ENCODE measurements at places on chromosomes 5 and 9.

DNA sequence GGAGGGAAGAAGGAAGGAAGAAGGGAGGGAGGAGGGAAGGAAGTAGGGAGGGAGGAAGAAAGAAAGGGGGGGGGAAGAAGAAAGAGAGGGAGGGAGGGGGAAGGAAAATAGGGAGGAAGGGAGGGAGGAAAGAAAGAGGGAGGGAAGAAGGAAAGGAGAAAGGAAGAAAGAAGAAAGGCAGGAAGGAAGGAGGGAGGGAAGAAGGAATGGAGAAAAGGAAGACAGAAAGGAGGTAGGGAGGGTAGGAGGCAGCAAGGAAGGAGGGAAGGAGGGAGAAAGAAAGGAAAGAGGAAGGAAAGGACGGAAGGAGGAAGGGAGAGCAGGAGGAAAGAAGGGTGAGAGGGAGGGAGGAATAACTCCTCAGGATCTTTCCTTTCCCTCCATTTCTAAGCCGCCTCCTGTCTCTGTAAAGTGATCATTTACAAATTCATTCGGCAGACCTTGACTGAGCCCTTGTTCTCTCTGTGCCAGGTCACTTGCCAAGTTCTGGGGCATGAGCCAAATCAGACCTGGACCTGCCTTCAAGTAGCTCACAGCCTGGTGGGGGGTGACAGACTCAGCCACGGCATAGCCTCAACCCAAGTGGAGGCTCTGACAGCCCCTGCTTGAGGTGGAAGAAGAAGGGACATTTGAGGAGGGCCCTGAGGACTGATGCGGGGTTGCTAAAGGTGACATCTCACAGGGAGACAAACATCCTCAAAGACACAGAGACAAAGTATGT is 69.0 kb upstream of the HRH2 start:
- DNase-seq: no peak

DNA sequence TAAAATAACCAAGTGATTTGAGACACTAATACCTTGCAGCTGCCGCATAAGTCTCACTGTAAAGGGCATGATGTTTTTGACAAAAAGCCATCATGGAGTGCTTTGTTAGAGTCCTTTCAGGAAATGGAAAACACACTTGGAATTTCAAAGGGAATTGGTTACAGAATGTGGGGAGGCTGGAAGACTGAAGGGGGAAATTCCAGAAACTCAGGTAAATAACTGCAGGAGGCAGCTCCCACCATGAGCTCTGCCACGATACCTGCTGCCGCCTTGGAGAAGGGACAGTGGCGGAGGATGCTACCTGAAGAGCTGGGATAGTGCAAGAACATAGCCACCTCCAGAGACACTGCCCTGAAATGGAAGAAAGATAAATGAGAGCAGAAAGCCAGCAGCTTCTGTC is 66.9 kb downstream of the PRKACG start:
- DNase-seq: no peak

DNA sequence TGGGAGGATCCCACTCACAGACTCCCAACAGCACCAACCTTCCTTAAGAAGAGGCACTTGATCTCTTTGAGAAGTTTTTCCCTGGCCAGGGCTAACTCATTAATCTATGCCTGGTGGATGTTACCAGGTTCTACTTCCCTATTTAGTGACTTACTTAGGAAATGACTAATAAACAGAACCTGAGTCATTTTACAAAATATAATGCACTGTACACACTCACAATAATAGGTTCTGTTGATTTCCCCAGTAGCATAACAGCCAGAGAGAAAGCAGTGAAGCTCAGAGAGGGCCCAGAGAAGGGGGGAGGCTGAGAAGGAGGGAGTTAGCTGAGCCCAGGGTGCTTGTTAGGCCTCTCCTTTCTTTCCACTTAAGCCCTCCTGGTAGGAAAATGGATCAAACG is 27.1 kb downstream of the FRMD3 start:
- no peak for DNase-seq

DNA sequence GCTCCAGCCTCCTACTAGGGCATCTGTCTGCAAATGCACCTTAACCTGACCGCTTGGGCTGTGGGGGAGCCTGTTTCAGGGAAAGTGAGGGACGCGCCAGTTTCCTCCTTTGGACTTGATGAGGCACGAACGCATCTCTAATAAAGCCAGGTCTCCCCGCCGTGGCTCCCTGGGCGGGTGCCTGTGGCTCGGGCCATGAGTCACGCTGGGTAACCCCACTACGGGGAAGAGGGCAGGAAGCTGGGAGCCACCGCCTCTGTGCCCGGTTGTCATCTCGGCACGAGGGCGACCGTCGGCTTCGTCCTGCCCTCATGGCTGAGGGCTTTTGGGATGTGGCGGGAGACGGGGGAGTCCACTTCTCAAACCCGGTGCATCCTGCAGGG is 12.1 kb downstream of the NOTCH1 start:
- DNase-seq: no peak

DNA sequence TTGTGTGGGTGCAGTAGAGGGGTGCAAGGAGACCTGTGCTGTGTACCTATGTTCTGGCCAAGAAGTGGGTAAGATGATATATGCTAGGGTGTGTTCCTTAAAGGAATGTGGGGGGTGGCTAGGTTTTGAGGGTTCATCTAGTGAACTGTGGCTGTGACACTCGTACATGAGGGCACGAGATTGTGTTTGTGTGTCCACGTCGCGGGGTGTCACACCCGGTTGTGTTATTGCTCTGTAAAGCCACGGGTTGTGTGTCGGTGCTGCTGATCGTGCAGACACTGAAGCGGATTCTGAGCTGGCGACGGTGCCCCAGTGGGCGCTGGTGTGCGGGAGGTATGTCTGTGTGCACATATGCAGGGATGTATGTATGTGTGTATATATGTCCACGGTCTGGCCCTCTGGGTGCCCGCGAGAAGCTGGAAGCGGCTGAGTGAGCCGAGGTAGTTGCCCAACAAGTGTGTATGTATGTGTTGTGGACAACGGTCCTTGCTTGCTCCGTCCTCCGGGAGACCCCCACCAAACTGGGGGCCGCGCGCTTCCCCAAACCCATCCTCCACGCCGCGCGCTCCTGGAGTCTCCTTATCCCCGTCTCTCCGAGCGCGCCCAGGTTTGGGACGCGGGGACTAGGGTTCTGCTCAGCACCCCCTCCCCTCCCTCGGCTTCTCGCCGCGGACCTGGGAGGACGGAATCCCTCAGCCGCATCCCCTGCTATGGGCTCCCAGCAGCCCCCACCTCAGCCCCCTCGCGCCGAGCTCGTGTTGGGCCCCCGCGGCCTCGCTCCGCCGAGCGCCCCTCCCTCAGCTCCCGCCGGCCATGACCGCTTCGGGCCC is 639 bp downstream of the PCDH1 start:
- no peak for DNase-seq

GRCh38 chr5:33549982-33550567 is 109.3 kb downstream of the TARS1 start:
- no peak for DNase-seq

DNA sequence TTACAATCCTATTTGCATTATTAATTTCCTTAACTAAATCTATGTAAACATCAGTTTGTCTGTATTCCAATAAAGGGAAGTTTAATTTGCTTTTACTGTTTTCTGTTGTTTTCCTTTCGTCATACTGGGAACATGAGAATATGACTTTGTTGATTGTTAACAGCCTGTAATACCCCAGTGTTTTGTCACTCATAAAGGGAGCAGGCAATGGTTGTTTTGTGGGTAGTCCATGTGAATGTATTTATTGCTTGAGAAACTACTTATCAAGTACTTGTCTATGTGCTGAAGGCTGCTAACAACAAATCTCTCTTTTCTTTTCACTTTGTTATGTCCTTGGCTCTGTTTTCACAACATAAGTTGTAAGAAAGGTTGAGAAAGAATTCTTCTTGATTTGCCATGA is 1070.2 kb upstream of the ACO1 start:
- DNase-seq: no peak

DNA sequence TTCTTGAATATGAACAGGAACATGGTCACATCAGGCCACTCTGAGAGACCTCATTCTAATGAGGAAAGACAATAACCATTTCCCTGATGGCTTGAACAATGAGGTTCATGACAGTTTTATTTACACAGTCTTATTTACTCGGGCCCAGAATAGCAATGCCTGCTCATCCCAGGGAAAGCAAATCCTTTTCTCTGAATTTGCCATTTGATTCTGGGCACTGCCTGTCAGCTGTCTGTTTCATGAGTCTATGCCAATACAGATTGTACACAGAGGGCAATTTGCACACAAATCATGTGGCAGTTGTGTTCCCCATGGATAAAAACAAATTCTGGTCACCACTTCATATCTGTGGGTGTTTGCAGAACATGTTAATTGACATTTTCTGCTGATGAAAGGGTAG is 492.5 kb downstream of the ACTL7B start:
- DNase-seq: no peak

- DNase-seq: no peak
These were observed 104.9 kb upstream of the FTMT start for GRCh38 chr5:121746763-121747162.
